Foreskin keratinocyte (primary cell): ENCODE measurements at places on chromosomes 11 and 22.

DNA sequence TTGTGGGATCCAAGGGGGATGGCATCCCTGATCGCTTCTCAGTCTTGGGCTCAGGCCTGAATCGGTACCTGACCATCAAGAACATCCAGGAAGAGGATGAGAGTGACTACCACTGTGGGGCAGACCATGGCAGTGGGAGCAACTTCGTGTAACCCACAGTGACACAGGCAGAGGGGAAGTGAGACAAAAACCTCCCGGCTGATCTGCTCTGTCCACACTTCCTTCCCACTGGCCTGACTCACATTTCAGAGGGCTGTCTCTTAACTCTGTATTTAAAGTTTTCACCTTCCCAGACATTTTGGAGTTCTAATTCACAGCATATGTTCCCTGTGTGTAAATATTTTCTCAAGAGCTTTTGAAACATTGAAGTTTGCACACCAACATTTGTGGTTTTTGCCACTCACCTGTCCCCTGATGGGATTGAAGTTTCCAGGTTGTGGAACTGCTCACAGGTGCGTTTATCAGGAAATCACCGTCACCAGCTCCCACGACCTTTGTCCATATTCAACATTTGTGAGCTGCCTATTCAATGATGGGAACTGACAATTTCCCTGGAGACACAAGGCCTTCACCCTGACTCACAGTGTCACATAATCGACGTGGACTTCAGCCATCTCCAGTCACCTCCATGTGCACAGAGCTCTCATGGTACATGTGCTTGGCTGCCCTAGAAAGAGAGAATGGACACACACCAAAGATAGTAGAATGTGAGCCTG, 99.2 kb downstream of the VPREB1 start:
- no peak for DNase-seq

- DNase-seq = no peak
Observed at GRCh38 chr11:47378010-47378835, at the start of gene SPI1. Gene SPI1 (minus strand): TSS chr11:47378547. CDS start chr11:47378353, 194 bp downstream.

GRCh38 chr11:43138621-43139140, 173.1 kb upstream of the API5 start:
- DNase-seq = no peak

- no peak for DNase-seq
Observed at GRCh38 chr22:29167032-29167911, 38.4 kb upstream of the EMID1 start.

DNA sequence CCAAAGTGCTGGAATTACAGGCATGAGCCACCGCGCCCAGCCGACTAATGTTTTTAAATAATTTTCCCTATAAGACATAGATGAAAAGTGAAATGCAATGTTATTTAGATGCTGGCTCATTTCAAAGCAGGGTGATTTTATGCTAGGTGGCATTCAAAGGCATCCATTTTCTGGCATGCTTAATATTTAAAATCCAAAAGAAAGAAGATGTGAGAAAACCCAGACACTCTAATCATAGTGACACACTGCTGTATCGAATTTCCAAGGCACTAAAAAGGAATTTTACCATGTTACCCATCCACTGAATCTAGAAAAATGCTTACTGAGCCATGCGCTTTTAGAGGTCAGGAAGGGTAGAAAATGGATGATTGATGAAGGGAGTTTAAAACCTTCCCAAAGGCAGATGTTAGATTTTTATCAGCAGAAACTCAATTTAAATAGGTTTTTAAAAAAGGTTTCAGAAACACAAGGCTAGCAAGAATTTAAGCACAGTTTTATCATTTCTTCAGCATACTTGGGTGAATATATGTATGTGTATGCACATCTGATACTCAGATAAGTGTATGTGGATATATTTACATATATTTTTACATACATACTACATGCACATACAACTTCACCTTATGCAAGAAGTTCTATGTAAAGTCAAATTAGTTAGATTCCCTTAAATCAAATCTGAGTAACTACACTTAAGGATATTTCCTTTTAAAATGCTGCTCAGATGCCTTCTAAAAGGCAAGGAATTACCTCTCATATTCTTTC, 24.1 kb upstream of the CCDC89 start:
- DNase-seq = no peak

GRCh38 chr22:49327411-49328117, 500.1 kb downstream of the BRD1 start:
- DNase-seq = no peak

DNA sequence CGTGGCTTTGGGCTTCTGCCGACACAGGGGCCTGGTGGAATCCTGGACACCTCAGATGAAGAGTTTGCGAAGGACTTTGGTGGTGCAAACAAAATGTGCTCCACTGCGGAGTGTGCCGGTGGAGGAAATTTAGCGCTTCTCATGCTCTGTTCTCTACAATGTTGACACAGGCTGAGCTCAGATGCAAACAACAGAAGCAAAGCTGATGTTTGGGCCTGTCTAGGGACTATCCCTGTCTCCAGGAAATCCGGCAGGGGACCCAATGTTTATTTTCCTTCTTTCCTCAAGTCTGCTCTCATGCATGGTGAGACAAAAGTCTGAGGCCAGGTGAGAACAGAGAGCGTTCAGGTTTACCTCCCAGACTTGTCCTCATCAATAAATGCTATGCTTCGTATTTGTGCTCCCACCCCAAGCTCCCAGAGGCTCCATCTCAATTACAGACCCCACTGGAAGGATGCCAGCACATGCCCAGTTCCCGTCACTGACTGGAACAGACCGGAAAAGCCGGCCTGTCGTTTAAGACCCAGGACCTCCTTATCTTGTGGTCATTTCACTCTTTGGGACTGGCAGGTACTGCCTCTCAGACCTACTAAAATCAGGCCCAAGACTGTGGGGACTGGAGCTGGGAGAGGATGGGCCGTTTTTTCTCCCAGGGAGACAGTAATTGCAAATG, 105.7 kb upstream of the B3GAT1 start:
- DNase-seq = no peak

DNA sequence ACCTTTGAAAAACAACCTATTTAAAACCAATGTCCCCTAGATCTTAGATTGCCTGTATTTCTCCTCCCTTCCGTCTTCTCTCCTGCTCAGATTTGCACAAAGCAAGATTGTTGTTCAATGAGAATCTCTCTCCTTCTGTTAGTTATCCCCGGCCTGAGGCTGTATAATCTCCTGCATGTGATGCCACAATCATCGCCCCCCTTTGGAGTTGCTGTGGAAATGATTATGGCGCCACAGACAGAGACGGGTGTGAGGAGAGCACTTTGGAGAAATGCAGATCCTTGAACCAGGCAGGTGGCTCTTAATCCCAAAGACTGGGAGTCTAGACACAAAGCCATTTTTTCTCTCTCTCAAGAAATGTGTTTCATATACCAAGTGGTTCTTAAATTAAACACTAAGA, 941.3 kb downstream of the OPCML start:
- no peak for DNase-seq

- DNase-seq = no peak
Observed at GRCh38 chr11:69055598-69056516, 7.1 kb downstream of the TPCN2 start.

DNA sequence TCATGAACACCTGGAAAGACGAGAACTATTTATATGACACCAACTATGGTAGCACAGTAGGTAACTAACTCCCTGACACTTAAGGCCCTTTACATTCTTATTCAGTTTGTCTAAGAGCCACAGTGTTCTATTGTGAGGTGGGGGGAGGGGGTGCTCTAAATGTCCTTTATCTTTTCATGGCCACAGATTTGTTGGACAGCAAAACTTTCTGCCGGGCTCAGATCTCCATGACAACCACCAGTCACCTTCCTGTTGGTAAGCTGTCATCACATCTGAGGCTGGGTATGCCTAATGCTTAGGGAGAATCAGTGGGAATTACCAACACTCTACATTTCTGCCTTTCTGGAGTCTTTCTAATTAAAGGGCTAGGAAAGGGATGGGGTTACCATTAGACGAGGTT, 30.7 kb downstream of the EHF start:
- no peak for DNase-seq

DNA sequence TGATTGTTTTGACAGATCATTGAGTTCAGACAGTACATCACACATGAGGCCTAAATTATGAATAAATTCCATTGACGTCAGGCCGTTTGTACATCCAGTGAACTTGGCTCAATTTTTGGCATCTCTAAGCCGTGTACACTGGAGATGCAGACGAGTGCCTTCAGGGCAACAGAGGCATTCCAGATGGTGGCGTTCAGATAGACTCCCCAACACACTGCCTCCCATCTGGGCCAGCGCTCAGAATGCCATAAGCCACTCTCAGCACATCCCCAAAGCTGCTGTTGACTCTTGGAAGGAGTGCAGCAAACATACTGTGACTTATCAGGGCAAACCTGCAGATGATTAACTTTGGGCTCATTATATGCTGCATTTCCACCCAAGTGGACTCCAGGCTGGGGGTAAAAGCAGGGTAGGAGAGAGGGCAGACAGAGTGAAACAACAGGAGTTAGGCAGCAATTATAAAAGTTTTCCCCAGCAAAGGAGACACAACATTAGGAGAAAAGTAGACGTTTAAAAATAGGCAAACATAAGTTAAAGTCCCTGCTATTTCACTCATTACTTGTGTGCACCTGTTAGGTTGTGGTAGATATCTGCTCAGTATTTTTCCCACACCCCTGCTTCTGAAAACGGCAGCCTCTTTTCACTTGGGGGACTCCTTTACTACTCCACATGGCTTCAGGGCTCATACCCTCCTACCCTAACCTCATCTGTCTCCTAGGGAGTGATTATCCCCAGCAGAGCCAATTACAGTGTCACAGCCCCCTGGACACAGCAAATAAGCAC, 60.2 kb upstream of the PDE3B start:
- DNase-seq = no peak

- peak; percentile 79 for DNase-seq
Observed at GRCh38 chr11:42462558-42463310, 849.1 kb upstream of the API5 start.

GRCh38 chr11:28858076-28858475, 749.9 kb downstream of the METTL15 start:
- DNase-seq = no peak

DNA sequence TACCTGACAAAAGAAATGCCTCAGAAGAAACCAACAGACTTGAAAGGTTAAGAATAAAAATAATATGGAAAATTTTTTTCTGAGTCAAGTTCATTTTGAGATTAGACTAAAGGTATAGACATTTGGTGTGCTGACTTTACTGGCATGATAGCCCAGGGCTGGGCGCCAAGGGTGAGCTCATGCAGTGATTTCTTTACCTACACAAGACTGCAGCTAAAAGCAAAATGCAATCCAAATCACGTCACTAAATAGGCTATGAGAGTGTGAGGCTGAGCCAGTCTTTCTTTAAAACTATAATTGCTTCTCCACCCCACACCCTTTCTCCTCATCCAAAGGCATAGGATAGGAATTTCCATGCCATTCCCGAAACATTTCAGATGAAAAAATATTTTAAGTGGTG, 196.5 kb downstream of the FAM76B start:
- DNase-seq = peak; percentile 55

GRCh38 chr11:35363854-35364780, 55.2 kb downstream of the SLC1A2 start:
- peak; percentile 49 for DNase-seq

- DNase-seq = peak; percentile 15
Observed at GRCh38 chr22:42719133-42719532, 1.5 kb downstream of the A4GALT start.

- DNase-seq = peak; percentile 57
Observed at GRCh38 chr11:72736452-72737069, 15.6 kb downstream of the ARAP1 start.

DNA sequence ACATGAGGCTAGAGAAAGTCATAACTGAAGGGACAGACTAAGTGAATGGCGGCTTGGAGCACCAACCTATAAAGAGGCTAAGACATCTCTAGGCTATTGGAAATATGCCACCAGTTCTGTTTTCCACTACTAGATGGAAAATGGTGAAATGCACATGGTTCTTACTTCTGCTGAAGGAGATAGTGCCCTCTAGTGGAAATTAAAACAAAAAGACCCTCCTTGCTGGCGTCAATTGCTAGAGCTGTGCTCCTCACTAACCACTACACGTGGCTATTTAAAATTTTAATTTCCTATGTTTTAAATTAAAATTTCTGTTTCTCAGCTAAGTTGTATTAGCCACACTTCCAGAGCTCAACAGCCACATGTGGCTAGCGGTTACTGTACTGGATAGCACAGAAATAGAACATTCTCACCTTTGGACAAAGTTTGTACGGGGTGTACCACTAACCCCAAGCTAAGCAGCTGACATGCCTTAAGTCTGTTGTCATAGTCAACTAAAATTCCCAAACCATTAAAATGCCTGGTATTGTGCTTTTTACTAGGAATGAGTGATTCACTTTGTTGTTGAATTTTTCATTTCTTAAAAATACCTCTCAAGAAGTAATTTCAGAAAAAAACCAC, 34.1 kb upstream of the CALCA start:
- no peak for DNase-seq

DNA sequence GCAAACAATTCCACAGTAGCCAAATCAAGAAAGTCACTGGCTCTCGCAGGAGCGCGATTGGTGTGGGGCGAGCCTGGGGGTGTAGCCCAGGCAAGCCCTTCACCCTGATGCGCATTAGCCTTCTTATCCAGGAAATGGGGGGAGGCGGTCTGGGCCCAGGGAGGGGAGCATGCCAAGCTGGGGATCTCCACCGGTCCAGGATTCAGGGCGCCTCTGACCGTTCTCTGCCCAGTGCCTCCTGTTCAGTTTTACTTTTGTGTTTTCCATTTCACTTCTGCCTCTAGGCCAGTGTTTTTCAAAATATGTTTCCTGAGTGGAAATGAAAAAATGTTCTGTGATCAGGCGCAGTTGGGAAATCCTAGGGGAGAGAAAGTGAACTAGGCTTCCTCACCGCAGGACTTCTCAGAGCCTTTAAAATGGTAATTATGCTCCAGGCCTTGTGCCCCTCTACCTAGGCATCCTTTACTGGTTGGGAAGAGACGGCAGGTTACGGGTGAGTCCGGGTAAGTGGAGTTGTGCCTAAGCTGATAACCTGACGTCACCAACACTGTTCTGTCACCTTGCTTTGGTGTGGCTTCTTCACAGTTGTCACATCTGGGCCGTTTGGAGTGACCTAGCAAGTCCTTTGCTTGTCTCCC, 18.4 kb downstream of the LRP5 start:
- DNase-seq = no peak

DNA sequence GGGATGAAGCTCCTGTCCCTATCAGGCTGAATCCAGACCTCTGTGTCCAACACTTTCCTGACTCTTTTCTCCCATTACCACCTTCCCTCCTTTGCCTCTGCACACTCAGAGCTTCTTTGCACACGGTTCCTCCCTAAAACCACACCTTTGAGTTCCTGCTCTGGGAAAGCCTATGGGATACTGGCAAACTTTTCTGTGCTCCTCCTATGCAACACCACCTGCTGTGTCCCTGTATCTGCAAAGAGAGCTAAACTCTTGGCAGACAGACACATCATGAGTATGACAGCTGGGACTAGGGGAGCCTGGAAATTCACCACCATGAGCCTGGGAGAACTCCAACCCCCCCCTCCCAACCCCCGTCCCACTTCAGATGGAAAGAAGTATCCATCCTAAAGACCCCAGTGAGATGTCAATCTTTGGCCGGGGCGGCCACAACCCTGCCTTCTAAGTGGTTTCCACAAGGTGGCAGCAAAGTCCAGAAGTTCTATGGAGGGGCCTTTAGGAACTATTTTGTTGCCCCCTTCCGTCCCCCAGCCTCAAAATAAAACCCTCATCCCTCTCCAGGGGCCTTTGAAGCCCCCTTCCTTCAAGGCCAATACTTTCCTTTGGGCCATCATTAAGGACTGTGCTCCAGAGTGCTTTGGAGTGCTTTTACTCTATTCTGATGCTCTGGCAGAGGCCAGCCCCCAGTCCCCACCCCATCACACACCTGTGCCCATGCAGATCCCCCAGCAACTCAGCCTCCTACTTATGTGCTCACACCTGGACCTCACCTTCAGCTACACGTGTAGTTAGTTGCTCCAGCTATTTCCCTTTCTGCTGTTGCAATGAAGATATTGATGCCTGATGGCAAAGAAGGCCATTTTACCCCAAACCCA, 19.4 kb downstream of the HTR3A start:
- DNase-seq = no peak
